CD4-positive, alpha-beta T cell (primary cell): ENCODE measurements at places on chromosomes 1 and 21.
A peak's percentile ranks its signal among the peaks of the same experiment; 100 is the strongest.

DNA sequence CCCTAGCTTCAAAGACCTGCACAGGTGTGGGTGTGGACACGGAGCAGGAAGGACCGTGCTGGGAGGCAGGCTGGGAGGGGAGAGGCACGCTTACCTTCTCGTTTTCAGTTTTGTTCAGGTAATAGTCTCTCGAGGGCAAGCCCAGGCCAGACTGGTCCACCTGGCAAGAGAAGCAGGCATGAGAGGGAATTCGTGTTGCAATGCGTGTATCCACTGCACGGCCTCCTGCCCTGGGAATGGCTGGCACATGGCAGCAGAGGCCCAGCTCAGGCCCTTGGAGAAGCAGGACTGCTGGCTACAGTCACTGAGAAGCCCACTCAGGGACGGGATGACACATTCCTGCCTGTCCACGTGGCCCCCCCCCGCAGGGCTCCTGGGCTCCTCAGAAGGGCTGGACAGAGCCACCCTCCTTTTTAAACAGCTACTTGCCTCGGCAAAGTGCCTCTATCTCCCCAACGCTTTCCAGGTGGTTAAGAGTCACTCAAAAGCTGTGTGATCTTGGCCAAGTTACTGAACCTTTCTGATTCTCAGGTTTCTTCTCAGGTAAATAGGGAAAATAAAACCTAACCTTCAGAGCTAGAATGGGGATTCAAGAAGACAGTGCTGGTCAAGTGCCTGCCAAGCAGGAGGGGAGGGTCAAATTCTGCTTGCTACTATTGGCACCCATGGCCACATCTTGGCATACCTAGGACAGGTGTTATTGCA lies 32.7 kb downstream of the ECE1 start:
- DNase-seq, result no peak

- DNase-seq, result no peak
Observed at GRCh38 chr1:15833842-15834405, 13.6 kb upstream of the SPEN start.

DNA sequence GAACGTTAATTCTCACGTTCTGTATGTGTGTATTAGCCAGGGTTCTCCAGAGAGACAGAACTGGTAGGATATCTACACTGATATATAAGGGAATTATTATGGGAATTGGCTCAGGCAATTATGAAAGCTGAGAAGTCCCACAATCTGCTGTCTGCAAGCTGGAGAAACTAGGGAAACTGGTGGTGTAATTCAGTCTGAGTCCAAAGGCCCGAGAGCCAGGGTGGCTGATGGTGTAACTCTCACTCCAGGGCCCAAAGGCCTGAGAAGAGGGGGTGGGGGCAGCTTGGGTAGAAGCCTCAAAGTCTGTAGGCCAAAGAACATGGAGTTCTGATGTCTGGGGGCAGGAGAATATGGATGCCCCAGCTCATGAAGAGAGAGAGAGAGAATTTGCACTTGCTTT lies 13.3 kb upstream of the VASH2 start:
- no peak for DNase-seq

DNA sequence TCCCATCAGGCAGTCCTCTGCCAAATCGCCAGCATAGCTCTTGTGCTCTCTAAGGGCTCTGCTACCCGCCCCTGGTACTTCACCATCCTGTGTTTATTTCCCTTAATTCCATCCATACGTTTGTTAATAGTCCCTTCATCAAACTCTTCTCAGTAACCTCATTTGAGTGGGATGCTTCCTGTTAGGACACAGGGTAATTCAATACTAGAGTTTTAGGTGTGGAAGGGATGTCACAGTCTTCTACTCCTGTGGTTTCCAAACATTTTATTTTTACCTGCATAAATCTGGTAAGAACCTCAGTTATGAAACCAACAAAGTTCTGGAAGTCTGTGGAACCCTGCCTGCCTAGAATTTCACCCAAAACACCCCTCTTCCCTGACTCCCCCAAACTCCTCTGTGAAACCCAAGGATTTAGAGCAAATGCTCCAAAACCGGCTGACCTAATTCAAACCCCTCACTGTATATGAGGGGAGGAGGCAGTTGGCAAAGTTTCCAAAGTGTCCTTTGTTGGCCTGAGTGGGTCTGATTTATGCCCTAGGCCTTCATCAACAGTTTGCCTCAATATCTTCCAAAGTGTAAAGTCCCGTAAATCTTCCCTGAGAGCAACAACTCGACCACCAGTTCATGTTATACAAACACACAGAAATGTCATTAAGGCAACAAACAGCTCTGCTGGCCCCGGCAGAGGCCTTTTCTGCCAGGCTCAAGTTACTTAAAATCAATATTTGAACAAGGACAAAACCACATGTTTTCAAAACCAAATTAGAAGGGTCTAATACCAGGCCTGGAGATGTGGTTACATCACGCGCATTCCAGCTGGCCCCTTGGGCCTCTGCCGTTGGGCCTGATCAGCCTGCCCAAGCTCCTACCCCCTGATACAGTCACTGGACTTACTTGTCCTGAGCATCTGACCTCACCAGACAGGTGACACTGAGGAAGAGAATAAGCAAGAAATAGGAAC lies 82.4 kb upstream of the FGGY start:
- DNase-seq, result no peak

- DNase-seq, result no peak
Observed at GRCh38 chr1:5435414-5435813, 556.8 kb downstream of the NPHP4 start.

- DNase-seq, result peak; percentile 18
Observed at GRCh38 chr1:36322786-36323635, 434 bp downstream of the EVA1B start.
